Fibroblast of skin of back (primary cell): ENCODE measurements at places on chromosomes 16 and 17.
A peak's percentile ranks its signal among the peaks of the same experiment; 100 is the strongest.

DNA sequence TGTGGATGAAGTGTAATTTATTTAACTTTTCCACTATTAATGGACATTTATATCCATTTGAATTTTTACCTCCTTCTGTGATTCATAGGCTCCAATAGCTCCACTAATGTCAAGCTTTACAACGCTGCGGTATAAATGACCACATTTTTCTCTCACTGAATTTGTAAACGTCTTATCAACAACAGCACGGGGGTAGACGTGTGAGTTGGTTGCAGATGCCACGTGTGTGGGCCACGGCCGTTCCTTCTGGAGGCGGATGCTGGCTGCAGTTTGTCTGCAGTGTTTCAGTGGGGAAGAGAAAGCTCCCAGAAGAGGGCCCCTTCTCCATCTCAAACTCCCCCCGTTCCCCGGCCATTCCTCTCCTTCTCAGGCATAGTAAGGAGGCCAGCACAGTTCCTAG lies 68.2 kb upstream of the XYLT1 start:
- DNase-seq, result no peak

DNA sequence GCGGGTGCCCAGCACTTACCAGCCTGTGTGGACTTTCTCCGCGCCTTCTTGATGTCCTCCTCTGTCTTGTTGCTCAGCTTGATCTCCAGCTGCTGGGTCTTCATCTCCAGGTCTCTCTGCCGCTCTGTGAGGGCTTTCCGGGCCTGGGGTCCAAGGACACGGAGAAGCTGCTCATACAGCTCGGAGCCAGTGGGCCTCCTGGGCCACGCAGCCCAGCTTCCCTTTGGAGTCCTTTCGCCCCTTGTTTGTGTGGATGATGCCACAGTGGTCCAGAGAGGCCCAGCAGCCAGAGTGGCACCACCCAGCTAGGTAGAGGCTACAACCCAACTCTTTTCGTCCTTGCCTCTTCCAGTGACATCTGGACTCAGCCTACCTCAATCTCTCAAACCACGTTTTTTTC lies 20.4 kb upstream of the RCVRN start:
- no peak for DNase-seq

- DNase-seq, result no peak
These were observed 73.2 kb upstream of the MRTFB start for GRCh38 chr16:13997933-13998332.

- no peak for DNase-seq
These were observed 17.0 kb upstream of the RFFL start for GRCh38 chr17:35080536-35080935.

DNA sequence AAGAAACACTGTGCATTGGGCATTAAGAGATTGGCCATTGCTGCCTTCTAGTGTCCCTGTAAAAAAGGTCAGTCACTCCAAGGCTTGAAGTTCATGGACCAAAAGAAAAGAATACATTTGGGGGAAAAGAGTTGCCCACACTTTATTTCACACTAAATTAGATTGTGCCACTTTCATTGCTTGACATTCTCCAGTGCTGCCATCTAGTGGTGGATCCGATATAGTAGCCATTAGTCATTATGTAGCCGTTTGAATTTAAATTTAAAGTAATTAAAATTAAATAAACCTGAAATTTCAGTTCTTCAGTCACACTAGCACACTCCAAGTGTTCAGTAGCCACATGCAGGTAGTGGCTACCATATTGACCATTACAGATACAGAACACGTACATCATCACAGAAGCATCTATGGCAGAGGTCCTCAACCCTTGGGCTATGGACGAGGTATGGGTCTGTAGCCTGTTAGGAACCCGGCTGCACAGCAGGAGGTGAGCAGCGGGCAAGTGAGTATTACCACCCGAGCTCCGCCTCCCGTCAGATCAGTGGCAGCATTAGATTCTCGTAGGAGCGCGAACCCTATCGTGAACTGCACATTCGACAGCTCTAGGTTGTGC lies 21.9 kb upstream of the CDH5 start:
- DNase-seq, result peak; percentile 46
